Neural crest cell (in vitro differentiated cells): ENCODE measurements at places on chromosomes 1 and 21. TPM values are rescaled to one million over a fixed set of nuclear protein-coding genes. Genes with fewer than 3 reads are reported as not detected.
A peak's percentile ranks its signal among the peaks of the same experiment; 100 is the strongest.

Gene PTPRF
- 119 and 125 TPM in 2 replicates for total RNA-seq

Gene TMPRSS15
- not detected in 2 replicates for total RNA-seq

Gene TSPEAR
- not detected in 2 replicates for total RNA-seq

DNA sequence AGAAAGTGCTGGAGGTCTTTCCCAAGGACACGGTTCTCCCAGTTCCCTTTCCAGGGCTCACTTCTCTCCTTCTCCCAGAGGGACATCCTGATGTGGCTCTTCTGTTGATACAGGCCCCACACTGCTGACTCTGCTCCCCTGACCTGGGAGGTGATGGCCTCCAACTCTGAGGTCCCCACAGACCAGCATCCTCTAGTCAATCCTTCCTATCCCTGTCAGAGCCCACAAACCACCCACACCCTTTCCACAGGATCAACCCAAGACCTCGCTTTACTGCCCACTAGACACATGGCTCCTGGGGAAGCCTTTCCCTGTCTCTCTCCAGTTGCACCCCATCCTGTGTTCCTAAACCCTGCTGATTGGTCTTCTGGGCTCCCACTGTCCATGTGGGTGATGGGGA is 11.6 kb downstream of the SLAMF7 start:
- H3K4me3 ChIP-seq, result no peak overlapping the region
- no peaks in the 10 kb centered on the region for H3K36me3 ChIP-seq
- no peaks in the 10 kb centered on the region for H3K4me1 ChIP-seq

GRCh38 chr1:184945029-184945428 is 29.3 kb downstream of the NIBAN1 start:
- no peak for DNase-seq
- no peaks in the 10 kb centered on the region for H3K36me3 ChIP-seq
- H3K4me1 ChIP-seq, result no peaks in the 10 kb centered on the region
- no peaks in the 10 kb centered on the region for H3K27me3 ChIP-seq
- H3K4me3 ChIP-seq, result no peak overlapping the region
- no peak overlapping the region for H3K27ac ChIP-seq

GRCh38 chr1:152458384-152459185 is 44.5 kb upstream of the CRNN start:
- H3K4me3 ChIP-seq, result no peak overlapping the region
- H3K27ac ChIP-seq, result no peak overlapping the region
- no peaks in the 10 kb centered on the region for H3K4me1 ChIP-seq
- H3K36me3 ChIP-seq, result no peaks in the 10 kb centered on the region
- no peaks in the 10 kb centered on the region for H3K27me3 ChIP-seq
- peak; percentile 16 for DNase-seq

GRCh38 chr1:64505944-64506655 is 36.2 kb downstream of the CACHD1 start:
- no peaks in the 10 kb centered on the region for H3K27me3 ChIP-seq
- H3K36me3 ChIP-seq, result no peaks in the 10 kb centered on the region
- no peak for DNase-seq
- peak overlapping the region; percentile 97 for H3K27ac ChIP-seq

- H3K4me1 ChIP-seq, result peaks cover 15% of the 10 kb centered on the region
- H3K27me3 ChIP-seq, result no peaks in the 10 kb centered on the region
- DNase-seq, result no peak
- no peak overlapping the region for H3K4me3 ChIP-seq
- no peaks in the 10 kb centered on the region for H3K36me3 ChIP-seq
These were observed 299.2 kb downstream of the PBX1 start for GRCh38 chr1:164858096-164858632.

GRCh38 chr1:33468531-33468930 is 3.9 kb upstream of the ZSCAN20 start:
- peaks cover 22% of the 10 kb centered on the region for H3K4me1 ChIP-seq
- H3K36me3 ChIP-seq, result no peaks in the 10 kb centered on the region
- DNase-seq, result no peak
